Cerebellar cortex (tissue), 1 donor: ENCODE measurements at places on chromosomes 1 and 21.

DNA sequence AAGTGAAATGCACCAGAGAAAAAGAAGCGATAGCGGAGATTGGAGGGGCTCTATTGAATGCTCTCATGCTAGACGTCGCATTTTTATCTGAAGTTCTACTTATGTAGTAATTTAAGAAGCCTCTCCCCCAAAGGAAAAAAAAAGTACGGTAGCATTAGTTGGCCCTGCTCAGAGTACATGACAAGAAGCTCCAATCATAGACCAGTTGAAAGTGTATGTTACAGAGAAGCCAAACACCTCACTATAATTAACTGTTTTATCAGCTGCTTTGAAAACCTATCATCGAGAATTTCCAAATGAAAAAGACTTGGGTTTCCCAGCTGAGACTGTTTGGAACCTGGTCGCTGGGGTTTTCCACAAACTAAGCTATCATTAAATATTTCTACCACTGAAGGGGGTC is 19.6 kb upstream of the OVAAL start:
- no peak for DNase-seq

DNA sequence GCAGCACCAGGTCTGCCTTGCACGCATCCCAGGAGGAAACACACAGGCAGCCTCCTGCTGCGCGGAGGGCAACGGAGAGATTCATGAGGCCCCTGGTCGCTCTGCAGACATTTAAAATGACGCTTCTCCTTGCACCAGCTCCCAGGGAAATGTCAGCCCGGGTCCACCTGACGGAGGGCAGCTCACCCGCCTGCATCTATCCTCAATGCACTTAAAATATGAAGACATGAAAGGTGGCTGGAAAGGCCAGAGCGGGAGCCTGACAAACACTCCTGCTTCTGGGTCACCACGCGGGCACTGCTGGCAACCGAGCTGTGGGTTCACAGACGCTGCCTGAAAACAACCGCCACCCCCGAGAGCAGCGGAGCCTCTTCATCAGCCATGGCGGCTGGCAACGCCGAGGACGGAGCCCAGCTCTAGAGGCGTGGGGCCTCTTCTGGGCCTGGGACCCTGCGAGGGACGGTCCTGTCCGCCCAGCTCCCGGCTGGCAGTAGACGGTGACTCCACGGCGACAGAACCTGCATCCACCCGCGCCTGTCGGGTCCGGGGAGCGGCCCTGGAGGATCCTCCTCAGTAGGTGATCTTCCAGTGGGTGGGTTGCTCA is 22.7 kb downstream of the POFUT2 start:
- DNase-seq = no peak

- no peak for DNase-seq
Observed at GRCh38 chr1:19206947-19207346, 3.1 kb downstream of the UBR4 start.

GRCh38 chr1:56188221-56188620 is 391.1 kb downstream of the PLPP3 start:
- no peak for DNase-seq

DNA sequence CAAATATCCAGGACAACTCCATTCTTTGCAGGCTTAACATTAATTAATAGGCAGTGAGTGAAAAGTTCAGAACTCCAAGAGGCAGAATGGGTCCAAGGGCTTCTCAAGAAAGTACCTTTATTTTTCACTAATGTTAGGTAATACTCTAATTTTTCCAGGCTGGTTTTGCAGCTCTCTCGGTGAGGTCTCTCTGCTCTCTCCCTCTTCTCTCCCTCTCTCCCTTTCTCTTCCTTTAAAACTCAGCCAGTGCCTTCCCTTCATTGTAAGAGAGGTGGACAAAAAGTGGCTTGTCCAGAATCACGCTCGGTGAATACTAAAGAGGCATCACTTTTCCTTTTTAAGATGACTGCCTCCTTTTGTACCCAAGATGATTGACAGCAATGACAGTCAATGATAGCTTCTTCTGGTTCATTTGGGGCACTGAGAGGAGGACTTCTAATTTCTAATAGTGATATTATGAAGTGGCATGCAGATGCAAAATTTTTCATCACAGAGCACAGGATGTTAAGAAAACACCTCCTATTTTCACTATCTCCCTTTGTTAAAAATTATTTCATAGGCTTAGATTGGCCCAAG is 1.3 kb upstream of the CHI3L1 start:
- no peak for DNase-seq

DNA sequence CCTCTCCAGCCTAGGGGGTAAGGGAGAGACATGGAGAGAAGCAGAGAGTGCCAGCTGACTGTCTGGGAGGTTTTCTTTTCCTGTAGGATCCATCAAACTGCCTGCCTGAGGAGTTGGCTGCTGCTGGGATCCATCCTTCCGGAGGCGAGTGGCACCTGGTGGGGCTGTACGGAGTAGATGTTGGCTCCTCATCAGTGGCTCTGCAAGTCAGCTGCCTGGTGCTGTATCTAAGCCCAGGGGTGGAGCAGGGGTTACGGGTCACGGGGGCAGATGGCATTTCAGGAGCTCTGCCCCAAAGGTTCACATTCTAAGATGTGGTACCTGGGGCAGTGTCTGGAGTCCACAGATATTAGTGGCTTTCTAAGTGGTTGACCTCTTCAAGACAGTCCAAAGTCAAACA is 128.0 kb downstream of the ACTL8 start:
- no peak for DNase-seq

DNA sequence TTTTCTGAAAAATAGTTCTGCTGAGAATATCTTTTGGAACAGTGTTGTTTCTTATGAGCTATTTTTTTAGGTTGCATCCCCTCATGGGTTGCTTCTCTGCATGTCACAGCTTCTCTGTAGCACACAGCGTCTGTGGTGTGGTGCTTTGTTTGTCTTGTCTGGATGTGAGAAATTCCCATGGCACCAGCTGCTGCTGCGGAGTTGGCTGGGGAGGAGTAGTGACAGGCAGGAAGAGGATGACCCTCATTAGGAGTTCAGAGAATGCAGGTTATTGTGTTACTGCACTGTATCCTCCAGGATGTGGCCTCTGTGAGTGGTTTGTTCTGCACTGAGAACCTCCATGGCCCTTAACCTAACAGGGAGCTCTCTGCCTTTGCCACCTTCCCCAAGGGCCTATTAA is 64.8 kb downstream of the TSEN15 start:
- no peak for DNase-seq

DNA sequence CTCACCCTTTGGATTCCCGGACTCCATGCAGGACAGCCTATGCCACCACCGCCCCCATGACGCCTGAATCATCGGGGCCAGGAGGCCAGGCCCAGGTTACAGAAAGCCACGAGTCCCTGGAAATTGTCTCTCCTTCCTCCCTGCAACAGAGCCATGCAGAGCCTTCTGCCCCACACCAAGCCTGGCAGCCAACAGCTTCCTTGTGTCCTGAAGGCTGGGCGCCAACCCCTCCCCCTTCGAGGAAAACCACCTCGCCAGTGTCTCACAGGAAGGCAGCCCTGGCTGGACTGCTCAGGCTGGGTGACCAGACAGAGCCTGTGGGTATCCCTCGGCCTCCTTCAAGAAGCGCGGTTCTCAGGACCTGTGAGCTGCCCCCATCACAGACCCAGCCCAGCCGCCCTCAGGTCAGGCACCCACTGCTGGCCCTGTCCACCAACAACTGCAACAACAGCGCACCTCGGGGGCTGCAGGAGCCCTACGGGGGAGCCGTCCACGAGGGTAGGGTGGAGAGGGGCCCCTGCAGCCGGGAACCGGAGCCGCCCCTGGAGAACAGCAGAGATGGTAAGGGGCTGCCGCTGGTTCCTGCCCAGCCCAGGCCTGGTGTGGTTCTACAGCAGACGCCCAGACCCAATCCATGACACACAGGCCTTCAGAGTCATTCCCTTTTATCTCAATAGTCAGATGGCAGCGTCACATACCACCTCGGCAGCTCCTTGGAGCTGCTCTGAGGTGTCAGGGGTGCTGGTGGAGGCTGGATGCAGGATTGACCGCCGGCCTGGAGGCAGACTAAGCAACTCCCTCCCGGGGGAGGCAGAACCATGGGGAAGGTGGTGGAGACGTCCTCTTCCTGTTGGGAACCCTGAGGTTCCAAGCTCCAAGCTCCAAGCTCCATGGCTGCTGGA is 23.7 kb downstream of the KIAA1614 start:
- DNase-seq = peak; percentile 44

- no peak for DNase-seq
Observed at GRCh38 chr1:66728021-66728420, 24.2 kb upstream of the DYNLT5 start.

GRCh38 chr1:229759037-229759435 is 133.0 kb downstream of the URB2 start:
- no peak for DNase-seq
